Dermis blood vessel endothelial cell (primary cell): ENCODE measurements at places on chromosomes 4 and X.

GRCh38 chrX:9957743-9958142, 9.4 kb upstream of the CLDN34 start:
- no peak for DNase-seq

DNA sequence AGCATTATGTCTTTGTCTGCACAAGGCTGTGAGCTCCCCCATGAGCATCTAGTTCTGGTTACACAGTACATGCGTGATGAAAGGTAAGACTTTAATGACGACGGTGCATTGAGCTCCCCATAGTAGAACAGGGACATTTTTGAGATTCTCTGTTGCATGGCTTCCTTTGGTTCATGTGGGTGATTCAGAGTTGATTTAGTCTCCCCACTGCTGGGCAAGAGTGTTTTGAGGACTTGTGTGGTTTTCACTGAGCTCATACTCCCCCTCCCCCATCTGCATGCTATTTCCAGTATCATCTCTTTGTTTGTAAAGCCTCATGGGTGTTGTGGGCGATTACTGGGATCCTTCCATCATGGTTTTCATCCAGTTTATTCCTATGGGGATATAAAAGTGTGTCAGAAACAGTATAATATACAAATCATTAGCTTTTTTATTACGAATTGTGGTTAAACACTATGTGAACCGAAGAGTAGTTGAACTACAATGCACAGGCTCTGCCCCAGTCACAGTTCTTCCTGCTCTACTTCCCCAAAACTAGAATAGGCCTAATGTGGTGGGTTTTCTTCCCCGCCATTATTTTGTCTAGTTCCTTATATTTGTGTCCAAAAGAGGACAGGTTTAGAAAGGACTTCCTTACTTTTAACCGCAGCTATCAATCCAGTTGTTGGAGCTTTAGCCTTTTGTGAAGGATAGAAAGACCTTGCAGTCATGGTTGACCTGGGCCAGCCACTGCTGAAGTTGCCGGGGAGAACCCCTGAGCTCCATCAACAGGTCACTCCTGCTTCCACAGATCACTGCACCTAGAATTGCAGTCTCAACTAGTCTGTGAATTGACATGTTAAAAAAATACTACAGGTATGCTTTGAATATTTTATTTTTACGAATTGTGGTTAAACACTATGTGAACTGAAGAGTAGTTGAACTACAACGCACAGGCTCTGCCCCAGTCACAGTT, 30.4 kb downstream of the KIT start:
- DNase-seq: no peak

- DNase-seq: peak; percentile 62
Measured at GRCh38 chrX:77505227-77505626, 58.0 kb downstream of the FGF16 start.

- no peak for DNase-seq
Measured at GRCh38 chr4:91212211-91212610, 1085.0 kb downstream of the CCSER1 start.

DNA sequence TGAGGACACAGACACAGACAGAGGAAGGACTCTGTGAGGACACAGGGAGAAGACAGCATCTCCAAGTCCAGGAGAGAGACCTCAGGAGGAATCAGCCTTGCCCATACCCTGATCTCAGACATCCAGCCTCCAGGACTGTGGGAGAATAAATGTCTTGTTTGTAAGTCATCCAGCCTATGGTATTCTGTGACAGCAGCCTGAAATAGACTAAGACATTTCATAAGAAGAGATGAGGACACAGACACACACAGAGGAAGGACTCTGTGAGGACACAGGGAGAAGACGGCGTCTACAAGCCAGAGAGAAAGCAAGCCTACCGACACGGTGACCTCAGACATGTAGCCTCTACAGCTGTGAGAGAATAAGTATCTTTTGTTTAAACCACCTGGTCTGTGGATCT, 112.1 kb downstream of the DHRSX start:
- no peak for DNase-seq

DNA sequence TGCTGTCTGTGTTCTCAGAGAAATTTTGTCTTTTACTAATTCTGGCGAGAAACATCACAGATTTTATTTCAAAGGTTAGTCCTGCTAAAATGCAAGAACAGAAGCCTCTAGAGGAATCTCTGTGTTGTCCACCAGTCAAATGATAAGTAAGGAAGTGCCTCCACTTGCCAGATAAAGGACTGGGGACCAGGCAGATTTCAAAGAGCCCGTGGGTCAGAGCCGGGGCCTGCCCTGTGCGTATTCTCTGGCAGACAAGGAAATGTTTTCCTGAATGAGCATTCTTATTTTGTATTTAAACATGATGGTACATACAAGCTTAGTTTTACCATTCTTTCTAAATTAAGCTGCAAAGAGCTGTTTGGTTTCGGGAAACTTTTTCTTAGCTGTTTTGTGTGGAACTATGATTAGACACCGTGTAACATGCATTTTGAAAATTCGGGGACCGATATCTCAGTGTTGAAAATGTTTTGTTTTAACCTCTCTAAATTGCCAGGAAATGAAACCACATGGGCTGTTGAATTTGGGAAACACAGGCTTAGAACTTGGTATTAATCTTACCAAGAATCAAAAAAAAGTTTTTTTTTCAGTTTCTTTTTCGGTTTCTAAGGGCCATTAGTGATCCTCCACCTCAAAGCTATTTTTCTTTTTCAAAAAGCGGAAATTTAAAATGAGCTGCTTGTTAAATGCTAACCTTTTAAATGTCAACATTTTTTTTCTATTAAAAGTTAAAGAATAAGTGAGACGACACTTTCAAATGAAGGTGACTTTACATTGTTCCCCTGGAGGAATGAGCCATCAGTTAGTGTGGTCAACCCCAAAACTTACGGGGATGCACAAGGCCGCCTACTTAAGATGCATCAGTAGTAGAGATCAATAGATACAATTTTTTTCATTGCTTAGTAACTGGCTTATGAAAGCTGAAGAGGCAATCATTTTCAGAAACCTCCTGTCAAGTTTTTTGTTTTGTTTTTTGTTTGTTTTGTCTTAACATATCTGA, 89.6 kb upstream of the MTM1 start:
- DNase-seq: no peak

DNA sequence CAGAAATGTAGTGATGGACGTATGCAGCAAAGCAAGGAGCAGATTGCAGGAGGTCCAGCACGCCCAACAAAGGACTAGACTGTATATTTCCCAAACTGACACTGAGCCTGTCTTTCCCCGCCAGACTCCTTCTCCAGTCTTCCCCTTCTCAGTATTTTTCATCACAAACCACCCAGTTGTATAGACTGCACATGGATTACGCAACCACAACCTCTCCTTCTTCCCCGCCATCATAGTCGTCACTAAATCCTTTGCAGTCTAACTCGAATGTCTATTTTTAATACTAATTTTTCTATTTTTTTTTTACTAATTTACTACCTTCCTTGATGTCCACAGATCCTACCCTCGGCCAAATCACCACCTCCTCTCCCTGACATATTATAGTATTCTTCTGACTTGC, 105.4 kb downstream of the MTNR1A start:
- no peak for DNase-seq

GRCh38 chrX:74606342-74606741, 8.1 kb downstream of the RLIM start:
- DNase-seq: no peak

GRCh38 chr4:19319607-19320006, 932.1 kb upstream of the SLIT2 start:
- no peak for DNase-seq
